NCI-H526 treated with DMSO at 0.1 percent for 48 hours (cell line): ENCODE measurements at places on chromosomes 3 and 15.

DNA sequence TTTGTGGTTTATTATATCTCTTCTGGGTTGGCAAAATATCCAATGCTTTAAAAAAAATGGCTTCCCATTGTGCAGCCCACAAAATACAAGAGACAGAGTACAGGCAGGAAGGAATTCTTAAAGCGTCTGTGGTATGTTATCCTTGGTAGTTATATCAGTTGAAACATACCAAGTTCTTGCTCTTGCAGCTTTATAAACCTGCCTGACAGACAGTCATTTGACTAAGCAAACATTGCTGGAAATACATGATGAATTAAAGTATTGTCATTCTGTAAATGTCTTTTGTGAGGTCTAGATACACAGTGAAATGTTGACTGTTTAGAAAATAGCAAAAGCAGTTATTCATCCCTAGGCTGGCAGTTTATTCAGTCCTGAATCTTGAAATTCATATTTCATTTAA, 44.8 kb upstream of the MAP3K13 start:
- peak; percentile 95 for DNase-seq

GRCh38 chr3:61181874-61182273, 69.4 kb downstream of the FHIT start:
- no peak for DNase-seq

DNA sequence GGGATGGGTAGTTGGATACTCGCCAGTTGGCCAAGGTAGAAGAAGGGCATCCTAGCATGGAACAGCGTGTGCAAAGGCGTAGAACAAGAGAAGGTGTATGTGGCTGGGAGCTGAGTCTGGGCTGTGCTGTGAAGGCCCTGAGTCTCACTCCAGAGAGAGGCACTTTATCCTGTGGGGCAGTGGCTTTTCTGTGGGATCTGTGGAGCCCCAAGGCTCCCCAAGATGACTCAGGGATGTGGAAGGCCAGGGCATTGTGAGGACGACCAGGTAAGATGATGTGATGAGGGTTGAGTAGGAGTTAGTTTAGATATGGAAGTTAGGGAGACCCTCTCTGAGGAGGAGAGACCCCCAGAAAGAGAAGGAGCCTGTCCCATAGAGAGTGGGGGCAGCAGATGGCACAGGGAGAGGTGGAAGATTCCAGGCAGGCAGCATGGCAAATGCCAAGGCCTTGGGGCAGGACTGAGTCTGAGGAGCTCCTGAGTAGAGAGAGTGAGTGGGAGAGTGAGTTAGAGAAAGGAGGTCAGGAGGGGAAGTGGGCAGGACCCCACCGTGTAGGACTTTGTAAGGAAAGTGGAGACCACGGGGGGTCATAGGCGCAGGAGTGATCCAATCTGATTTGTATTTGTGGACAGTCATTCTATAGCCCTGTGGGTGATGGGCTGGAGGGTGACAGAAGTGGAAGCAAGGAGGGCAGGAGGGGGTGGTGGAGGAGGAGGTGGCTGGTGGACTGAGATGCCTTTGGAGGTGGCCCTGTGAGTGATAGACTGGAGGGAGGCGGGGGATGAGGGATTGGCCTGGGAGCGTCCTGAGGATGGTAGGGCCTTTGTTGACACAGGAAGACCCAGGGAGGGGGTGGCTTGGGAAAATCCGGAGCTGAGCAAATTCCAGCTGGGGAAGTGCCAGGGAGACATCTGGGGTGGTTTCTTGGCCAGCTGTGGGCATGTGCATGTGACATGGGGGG, 50.3 kb downstream of the FBLN2 start:
- no peak for DNase-seq

DNA sequence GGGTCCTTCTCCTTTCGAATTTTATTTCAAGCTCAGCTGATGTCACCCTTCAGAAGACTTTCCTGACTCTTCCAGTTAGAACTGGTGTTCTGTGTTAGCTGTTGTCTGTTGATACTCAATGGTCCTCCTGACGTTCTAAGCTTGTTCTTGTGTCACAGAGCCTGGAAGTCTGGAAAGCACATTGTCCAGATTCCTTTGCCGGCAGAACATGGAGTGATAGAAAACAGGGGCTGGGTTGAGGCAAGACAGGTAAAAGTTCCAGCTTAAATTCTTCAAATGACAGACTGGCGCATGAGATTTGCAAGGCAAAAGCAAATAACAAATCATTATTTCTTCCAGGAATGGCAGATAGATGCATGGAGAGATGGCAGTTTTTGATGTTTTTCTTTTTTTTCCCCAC, 102.0 kb upstream of the CLSTN2 start:
- DNase-seq = no peak

DNA sequence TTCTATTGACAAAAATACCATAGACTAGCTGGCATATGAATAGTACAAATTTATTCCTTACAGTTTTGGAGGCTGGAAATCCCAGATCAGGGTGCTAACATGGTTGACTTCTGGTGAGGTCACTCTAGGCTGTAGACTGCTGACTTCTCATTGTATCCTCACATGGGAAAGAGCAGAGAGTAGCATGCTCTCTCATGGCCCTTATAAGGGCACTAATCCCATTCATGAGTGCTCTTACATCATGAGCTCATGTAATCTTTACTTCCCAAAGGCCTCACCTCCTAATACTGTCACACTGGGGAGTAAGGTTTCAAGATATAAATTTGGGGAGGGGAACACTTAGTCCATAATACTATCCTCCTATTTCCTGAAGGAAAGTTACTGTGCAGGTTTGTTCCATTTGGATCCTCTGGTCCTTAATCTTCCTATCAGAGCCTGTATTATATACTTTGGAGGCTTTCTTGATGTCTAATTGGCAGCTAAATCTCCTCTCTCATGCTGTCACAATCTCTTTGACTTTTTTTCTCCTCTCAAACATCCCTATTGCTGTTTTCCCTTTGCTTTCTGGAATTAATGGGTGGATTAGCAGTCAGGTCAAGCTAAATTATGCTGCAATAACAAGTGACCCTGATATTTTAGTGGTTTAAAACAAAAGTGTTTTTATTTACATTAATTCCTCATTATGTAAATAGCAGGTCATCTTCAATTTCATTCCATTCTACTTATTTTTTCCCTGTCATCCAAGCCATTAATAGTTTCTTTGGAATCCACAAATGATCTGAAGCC, 23.1 kb upstream of the LEKR1 start:
- DNase-seq = no peak

- DNase-seq = no peak
Measured at GRCh38 chr3:100710261-100710968, 1.1 kb downstream of the TFG start.

GRCh38 chr15:85771781-85772445, 22.8 kb downstream of the KLHL25 start:
- no peak for DNase-seq

DNA sequence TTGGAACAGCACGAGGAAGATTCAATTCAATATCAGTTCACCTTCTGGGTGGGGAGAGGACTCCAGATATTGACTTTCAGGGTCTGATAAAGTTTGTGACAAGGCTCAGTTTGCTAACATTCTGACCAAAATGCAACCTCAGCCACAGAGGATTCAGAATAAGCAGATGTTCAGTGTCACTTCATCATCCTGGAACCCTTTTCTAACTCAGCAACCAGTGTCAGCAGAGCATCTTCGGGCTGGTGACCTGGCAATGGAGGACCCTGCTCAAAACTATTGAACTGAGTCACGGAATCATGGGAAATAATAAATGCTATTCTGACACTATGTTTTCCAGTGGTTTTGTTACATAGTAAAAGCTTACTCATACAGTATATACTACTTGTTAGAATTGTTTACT, 433.4 kb upstream of the CFAP20DC start:
- no peak for DNase-seq

GRCh38 chr15:101329867-101330380, 34.9 kb upstream of the SNRPA1 start:
- DNase-seq = no peak

- DNase-seq = no peak
Measured at GRCh38 chr15:46703020-46703861, 1014.1 kb upstream of the SEMA6D start.

DNA sequence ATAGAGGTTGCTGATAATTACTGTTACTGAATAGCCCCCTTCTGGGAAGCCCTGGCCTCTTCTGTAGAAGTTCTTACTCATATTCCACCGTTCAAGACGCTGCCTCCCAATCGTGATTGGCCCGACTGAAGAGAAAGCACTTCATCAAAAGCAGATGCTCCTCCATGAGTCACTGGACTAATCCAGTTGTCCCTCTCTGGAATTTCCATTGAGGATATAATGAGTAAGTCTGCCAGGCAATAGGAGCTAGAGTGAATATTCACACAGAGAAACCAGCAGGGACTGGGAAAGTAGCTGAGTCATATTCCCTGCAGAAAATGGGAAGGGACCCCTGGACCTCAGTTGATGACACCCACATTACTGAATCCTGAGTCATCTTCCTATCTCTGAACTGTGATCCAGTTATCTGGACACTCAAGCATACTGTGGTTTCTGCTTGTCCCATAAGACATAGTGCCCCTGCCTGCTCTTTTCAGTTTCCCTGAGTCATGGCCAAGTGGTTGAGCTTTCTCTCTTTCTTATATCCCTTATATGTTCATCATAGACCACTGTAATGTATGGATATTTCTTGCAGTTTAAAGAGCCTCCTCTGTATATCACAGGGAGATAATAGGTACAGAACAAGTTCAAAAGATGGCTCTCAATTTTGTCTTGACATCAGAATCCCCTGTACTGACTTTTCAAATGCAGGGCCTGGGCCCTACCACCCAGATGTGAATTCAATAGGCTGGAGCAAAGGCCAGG, 151.2 kb upstream of the CDIN1 start:
- DNase-seq = no peak

GRCh38 chr15:64836023-64836536, 5.6 kb upstream of the PLEKHO2 start:
- no peak for DNase-seq

- no peak for DNase-seq
Measured at GRCh38 chr3:151837057-151837456, 23.1 kb downstream of the AADAC start.

- no peak for DNase-seq
Measured at GRCh38 chr15:91516866-91517265, 336.6 kb upstream of the SLCO3A1 start.

- DNase-seq = no peak
Measured at GRCh38 chr3:24386458-24386857, 108.2 kb downstream of the THRB start.

- DNase-seq = no peak
Measured at GRCh38 chr3:119015942-119016341, 18.7 kb downstream of the IGSF11 start.

- DNase-seq = peak; percentile 69
Measured at GRCh38 chr3:157532529-157533297, 29.5 kb upstream of the VEPH1 start.

- no peak for DNase-seq
Measured at GRCh38 chr3:57019057-57019456, 41.4 kb upstream of the SPATA12 start.

DNA sequence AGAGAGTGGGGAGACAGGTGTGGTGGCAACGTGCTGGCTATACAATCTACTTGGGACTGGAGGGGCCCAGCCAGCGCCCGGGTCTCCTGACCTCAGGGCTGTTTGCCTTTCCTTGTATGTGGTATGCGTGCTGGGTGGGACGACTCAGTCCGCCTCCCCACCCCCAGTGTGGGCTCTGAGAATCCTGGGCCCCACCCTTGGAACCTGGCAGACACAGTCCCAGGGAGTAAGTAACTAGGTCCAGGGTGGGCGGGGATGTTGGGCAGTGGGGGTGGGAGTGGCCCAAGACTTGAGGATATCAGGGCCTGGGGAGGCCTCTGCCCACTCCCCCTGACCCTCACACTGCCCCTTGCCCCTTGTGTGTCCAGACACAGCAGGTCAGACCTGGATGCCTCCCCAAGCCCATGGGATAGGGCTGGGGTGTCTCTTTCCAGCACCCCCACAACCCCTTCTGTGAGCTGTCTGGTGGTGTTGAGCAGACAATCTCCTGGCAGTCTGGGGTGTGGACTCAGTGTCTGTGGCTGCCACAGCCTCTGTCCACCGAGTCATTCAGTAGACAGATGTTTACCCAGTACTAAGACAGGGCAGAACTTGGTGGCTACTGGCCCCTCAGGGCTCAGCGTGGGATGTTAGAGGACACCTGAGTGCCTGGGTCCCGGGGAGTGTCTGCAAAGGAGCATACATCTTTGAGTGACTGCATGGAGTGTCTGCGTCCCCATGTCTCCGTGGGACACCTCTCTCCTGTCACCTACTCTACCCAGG, 1.3 kb downstream of the CHST13 start:
- DNase-seq = no peak

GRCh38 chr3:51999846-52000245, 4.2 kb upstream of the RPL29 start:
- DNase-seq = no peak

- no peak for DNase-seq
Measured at GRCh38 chr3:119639494-119640350, 20.7 kb downstream of the POPDC2 start.

- no peak for DNase-seq
Measured at GRCh38 chr15:101269479-101270223, 7.6 kb downstream of the SELENOS start.

DNA sequence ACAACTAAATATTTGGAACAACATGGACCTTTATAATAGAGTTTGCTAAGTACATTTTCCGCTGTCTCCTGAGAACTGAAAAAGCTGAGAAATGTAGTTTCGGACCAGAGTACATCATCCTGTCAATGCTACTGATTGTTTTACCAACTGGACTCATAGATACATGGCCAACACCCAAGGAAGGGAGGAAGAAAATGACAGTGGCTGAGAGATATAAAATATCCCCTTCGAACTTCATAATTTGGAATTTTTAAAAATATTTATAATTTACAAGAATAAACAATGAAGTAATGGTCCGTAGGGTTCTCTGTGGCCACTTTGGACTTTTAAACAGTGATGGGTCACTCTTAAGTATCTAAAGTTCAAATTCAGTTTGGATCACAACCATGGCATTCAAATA, 1042.7 kb downstream of the MCTP2 start:
- DNase-seq = no peak

- DNase-seq = no peak
Measured at GRCh38 chr3:12755754-12756153, 3.3 kb downstream of the TMEM40 start.

DNA sequence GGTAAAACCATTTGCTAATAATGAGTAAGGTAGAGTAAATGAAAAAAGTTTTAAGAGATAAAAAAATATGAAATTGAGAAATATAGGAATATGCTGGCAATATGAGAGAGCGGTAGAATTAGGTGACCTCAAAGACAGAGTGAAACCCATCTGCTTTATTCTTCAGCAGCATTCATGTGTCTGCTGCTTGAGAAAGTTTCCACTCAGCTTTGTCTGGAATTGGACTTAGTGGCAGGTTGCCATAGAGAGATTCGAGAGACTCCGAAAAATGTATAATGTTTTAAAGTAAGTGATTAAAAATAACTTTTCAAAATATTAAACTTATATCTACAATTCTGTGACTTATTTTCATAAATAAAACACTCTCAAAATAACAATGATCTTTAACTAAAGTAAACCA, 5.0 kb downstream of the SUCNR1 start:
- no peak for DNase-seq

DNA sequence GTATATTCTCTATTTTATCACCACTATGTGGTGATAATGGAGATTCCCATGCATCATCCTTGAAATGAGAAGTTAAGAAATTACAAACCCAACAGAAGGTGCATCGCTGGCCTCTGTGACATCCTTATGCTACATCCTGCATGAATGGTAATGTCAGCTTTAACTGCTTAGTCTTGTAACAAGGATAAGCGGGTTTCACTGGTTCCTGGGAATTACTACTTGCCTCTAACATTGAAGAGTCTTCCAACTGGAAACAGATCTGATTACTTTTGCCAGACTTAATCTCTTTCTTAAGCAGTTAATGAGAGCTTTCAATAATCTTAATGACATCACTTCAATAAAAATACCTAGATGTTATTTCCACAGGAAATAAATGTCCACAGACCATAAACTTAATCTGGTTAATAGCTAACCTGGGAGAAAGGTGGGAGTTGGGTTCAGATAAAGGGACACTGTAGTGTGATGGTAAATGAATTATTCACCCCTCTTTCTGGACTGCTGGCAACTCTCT, 44.0 kb downstream of the FMN1 start:
- DNase-seq = no peak
